CD14-positive monocyte (primary cell): ENCODE measurements at places on chromosomes 2 and 18.

- no peak for DNase-seq
Measured at GRCh38 chr2:241235859-241236593, 47.5 kb downstream of the ANO7 start.

DNA sequence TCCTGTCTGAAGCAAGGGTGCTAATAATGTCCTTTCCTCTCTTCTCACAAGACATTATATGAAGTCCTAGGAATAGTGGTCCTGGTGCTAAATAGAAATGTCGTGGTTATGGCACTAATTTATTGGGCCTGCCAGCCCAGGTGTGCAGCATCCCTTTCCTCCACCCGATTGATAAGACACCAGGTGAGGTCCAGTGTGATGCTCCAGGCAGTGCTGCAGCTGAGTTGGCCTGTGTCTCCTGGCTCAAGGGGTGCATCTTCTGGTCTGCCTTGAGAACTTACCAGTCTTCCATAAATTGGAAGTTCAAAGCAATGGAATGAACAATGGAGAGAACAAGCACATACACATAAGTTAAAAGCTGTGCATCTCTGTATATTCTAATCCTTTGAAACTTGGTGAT, 26.9 kb downstream of the CRIM1 start:
- DNase-seq, result no peak

GRCh38 chr2:16226943-16227664, 286.8 kb downstream of the MYCN start:
- DNase-seq, result no peak

DNA sequence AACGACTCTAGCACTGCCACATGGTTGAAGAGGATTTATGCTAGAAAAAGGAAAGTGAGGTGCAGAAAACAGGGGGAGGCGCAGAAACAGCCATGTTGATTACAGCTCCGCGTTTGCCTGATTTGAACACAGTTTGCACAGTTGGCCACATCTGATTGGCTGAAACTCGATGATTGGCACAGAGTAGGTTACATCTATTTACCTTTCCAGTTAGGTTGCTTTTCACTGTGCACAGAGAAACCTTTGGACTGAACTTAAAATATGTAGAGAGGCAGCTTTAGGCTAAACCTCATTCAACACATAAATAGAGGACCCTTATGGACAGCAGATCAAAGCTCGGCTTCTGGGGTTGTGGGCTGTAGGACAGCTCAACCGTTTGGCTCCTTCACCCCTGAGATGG, 153.7 kb upstream of the APCDD1 start:
- no peak for DNase-seq

DNA sequence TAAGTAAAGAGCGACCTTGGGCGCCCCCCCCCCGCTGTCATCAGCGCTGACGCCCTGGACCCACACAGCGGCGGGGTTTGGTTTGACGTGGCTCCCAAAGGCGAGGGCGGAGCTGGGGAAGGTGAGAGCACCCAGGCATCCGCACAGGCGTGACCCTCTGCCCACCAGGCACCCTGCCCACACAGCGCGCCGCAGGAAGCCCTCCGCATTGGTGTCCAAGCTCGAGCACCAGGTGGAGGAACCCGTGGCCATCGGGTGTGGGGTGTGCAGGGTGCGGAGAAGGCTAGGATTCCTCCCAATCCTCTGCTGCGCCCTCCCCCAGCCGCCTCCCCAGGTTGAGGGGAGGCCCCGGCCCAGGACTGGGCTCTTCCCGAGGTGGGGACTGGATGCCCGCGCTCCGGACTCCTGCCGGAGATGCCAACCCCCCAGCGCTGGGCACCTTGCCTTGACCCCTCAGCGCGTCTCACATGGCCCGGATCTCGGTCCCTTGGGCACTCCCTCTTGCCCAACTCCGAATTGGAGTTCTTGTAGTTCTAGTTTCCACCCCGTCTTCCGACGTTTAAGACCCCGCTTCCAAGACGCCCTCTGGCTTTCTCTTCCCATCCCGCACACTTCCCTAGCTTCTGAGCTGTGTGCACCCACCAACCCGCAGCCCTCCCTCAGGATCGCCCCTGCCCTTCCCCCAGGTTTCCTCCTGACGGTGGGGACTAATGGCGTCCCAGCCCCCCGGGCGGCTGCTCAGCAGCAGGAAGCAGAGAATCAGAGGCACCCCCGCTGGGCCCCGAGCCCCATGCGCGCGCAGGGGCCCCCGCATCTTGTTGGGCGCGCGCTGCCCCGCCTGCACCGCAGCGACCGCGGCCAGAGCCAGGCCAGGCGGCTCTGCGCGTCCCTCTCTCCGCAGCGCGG, 25.9 kb upstream of the RESP18 start:
- no peak for DNase-seq

GRCh38 chr2:105299290-105299689, 30.2 kb downstream of the TGFBRAP1 start:
- no peak for DNase-seq

- DNase-seq, result no peak
Measured at GRCh38 chr2:98027538-98027937, 31.8 kb upstream of the TMEM131 start.

- DNase-seq, result no peak
Measured at GRCh38 chr2:37880551-37880950, 44.5 kb upstream of the RMDN2 start.

DNA sequence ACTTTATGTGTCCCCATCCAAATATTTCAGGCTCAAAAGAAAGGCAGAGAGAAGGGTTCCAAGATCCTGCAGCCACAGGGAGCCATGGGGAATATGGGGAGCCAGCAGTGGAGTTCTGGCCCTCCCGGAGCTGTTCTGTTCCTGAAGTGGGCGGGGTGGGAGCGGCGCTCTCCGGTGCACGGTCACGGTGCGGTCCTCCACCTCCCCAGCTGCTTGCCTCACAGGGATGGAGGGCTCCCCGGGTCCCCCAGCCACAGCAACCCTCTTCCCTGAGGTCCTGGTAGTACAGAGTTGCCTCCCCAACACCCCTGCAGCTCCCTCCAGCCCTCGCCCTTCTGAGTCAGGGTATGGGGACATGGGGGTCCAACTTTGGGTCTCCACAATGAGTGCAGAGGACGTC, 26.2 kb upstream of the SNED1 start:
- no peak for DNase-seq
